Activated naive CD4-positive, alpha-beta T cell treated with anti-CD3 and anti-CD28 coated beads, Interleukin-2, amount 50 U/mL, for 72 hours (primary cell): ENCODE measurements at places on chromosomes 2 and 18. TPM values are rescaled to one million over a fixed set of nuclear protein-coding genes. Genes with fewer than 3 reads are reported as not detected.

CCDC138 gene
- 16.0 TPM for total RNA-seq

SPRED2 gene
- total RNA-seq = 3.5 TPM

RND3 gene
- total RNA-seq = not detected

DLX1 gene
- not detected for total RNA-seq

FOXI3 gene
- not detected for total RNA-seq

IKZF2 gene
- 8.9 TPM for total RNA-seq

MEP1B gene
- total RNA-seq = not detected

DTYMK gene
- 85.5 TPM for total RNA-seq

SMCHD1 gene
- 136 TPM for total RNA-seq
